ENCODE measurements at places on chromosomes 1 and 21.
A peak's percentile ranks its signal among the peaks of the same experiment; 100 is the strongest.

DNA sequence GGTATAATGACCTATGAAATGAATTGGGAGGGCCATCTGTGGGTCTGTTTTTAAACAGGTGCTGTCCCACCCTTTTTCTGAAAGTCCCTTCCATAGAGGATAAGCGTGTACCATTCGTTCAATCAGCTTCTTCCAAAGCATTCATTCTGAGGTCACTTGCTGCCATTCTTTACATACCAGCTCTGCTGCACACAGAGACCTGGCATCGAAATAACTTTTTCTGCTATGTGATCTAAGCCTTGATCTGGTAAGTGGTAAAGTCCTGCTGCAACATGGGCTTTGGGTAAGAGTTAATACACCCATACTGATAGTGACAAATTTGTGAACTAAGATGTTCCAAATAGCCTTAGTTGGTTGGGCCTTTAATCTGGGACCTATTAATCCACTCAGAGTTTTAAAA is 38.9 kb downstream of the DR1 start:
- DNase-seq: no peak

DNA sequence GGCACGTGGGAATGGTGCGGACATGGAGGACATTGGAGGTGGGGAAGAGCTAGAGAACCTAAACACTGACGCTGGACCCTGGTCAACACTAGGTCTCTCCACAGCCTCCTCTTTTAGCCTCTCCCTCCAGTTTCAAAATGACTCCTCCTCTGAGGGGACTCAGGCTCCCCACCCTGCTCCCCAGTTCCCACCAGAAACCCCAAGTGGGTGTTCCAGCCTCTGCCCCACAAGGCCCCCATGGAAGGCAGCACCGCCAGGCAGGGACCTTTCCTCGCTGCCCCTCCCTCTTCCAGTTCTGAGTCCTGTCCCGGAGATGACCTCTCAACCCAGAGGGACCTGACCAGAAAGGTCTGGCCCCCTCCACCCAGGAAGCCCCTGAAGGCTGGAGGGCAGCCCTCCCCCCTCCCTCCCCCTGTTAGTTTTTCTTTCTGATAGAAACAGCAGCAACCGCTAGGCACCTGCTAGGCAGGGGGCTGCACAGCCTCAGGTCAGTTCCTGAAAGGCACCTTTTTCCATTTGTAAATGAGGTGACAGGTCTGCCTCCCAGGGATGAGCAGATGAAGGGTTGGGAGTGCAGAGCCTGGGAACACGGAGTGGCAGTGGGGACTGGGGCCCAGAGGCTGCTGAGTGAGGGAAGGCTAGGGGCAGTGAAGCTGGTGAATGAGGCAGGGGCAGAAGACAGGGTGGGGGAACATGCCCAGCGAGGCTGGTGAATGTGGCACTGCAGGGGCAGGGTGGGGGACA is 9.3 kb upstream of the ITGB2 start:
- peak; percentile 2 for DNase-seq

DNA sequence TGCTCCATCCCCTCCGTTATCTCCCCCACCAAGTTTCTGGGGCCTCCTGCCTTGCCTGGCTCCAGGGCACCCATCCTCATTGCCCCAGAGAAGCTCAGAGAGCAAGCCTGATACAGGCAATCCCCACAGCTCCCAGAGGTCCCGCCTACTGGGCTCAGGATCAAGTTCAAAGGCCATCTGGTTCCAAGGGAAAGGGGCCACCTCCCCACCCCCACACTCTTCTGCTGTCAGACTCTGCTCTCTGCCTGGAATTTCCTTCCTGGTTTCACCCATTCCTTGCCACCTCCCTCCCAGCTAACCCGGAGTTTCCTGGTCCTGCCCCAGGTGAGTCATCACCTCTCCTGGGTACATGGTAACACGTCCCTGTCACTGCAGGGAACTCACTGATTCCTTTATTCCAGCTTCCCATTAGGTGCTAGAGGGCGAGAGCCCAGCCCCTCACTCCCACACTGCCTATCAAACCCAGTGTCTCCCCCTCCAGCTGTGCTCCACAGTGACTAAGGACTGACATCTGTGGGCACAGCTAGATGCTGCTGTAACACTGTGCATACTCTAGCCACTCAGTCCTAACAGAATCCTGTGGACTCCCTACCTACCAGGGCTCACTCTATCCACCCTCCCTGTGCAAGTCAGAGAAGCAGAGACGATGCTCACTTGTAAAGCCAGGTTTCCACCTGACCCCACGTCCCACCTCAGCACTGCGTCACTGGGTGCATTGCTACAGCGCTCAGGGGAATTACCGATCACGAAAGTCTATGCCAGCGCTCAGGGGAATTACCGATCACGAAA is 21.8 kb downstream of the RSPH1 start:
- no peak for DNase-seq

GRCh38 chr1:169475806-169476387 is 9.8 kb downstream of the SLC19A2 start:
- DNase-seq: no peak

- no peak for DNase-seq
These were observed 68.4 kb downstream of the LPGAT1 start for GRCh38 chr1:211762206-211762605.

GRCh38 chr1:154465621-154466195 is 36.3 kb upstream of the TDRD10 start:
- DNase-seq: no peak

- no peak for DNase-seq
These were observed 74.5 kb downstream of the MRPS6 start for GRCh38 chr21:34147792-34148418.

DNA sequence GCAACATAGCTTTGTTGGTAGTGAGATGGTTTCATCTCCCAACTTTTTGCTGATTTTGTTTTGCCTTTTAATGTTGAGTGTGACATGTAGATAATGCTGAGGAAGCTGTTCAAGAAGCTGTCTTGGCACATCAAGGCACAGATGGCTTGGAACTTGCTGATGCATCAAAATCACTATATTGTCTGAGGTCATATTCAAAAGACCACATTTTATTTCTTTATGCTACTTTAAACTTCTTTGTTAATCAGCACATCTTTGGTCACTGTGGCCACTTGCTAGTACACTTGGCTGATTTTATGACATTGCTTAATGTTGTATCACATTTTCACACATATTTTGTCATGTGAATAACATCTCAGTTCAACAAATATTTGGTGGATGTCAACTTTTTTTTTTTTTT is 87.1 kb upstream of the BCL10 start:
- no peak for DNase-seq

GRCh38 chr1:201673093-201673492 is 134.2 kb downstream of the NAV1 start:
- DNase-seq: no peak

DNA sequence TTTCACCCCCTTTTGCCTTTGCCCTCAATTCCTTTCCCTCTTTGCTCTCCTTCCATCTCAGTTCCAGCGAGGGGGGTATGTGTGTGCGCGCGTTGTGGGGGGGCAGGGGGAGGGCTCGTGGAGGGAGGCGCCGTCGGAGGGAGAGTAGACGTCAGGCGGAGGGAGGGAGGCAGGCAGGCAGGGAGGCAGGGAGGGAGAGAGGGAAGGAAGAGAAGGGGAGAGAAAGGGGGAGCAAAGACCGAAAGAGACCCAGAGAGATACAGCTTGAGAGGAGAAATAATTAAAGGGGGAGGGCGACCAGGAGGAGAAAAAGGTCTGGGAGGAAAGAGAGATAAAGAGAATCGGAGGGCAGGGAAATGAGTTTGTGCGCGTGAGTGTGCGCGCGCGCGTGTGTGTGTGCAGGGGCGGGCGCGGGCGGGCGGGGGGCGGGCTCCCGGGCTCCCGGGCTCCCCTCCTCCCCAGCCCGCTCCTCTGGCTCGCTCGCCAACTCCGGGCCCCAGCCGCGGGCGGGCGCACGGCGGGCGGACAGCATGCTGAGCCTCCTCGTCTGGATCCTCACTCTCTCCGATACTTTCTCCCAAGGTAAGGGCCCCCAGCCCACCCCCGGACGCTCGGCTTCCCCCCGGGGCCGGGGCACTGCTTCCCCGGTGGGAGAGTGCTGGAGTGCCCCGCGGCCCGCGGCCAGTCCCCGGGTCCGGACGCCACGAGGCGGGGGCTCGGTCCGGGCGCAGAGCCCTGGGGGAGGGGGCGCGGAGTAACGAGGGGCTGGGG is at the start of gene KIRREL1:
KIRREL1 (plus strand) TSS at position 499 of the 771 bp plus-strand sequence; CDS start at position 531, 32 bp downstream.
- DNase-seq: no peak

DNA sequence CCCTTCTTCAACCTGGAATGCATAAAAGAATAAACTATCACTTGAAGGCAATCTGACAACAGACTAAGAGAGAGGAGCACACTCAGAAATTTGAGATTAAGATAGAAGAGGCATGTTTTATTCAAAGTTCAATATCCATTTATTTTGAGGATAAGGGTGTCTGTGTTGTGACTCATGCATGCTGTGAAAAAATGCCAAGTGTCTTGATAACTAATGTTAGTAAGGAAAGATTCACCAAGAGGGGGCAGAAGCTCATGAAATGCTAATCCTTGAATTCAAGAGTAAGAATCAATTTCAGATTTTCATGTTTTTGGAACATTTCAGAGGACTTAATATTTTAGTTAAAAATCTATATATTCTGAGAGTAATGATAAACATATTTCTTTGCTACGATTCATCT is 94.0 kb downstream of the IFI44 start:
- DNase-seq: no peak
